ENCODE measurements at places on chromosomes 7 and 10.

- DNase-seq: no peak
Measured at GRCh38 chr10:76542307-76542930, 1095.2 kb downstream of the KCNMA1 start.

- DNase-seq: no peak
Measured at GRCh38 chr7:94882891-94883290, 24.5 kb upstream of the PPP1R9A start.

GRCh38 chr7:29007127-29007526, 49.0 kb upstream of the TRIL start:
- DNase-seq: no peak

DNA sequence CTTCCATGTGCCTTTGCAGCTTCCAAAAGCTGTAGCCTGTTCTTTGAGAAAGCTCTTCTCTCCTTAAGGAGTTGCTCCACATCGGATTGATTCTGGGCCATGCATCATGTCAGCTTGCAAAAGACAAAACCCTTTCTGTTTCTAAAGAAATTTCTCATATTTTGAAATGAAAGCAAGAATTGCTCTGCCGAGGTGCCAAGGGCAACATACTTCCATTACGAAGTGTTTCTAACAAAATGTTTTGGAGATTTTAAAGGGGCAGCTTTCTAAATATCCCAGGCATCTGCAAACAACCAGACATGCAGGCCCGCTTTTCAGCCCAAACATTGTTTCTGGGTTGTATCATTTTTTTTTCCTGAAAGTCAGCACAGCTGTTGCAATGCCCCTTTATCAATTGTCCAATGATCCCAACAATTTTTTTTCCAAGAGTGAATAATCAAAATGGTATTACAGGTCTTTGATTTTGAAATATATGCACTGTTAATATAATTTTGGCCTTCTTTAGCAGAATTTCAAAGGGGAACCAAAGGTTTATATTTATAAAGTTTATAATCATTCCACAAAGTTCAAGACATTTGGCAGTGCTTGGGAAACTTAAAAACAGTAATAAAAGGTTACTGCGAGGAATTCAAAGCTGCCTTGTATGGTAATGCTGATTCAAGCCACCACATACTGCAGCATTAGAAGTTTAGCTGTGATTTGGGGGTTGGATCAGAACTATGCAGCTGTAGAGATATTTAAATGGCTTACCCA, 61.0 kb downstream of the TES start:
- peak; percentile 12 for DNase-seq

DNA sequence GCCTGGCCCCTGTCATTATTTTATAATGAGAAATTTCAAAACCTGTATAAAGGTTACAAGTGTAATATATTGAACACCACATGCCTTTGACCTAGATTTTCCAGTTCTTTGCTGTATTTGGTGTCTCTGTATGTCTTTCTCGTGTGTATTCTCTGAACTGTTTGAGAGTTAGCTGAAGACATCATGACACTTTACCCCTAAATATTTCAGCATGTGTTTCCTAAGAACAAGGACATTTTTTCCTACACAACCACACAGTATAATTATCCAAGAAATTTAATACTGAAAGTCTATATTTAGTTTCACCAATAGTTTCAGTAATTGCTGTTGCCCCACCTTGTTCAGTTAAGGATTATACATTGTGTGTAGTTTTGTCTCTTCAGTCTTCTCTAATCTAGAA, 14.8 kb downstream of the ZRANB1 start:
- DNase-seq: no peak

DNA sequence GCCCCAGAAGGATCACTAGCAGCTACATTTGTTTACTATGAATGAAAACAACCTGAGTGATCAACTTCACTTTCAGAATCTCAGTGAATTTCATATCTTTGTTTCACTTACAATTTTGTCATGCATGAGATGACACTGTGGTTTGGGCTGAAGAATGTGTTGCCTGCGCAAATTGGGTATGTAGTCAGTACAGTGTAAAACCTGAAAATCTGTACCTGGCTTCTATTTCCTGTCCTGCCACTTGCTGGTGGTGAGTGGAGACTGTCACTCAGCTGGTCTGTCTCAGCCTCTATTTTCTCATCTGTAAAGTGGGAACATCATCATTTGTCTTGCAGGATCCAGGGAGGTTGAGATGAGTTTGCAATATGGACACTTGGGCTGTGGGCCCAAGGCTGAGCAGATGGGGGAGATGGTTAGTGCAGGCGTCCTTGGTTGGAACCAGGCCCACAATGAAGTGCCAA, 118.0 kb downstream of the WDFY4 start:
- DNase-seq: no peak

DNA sequence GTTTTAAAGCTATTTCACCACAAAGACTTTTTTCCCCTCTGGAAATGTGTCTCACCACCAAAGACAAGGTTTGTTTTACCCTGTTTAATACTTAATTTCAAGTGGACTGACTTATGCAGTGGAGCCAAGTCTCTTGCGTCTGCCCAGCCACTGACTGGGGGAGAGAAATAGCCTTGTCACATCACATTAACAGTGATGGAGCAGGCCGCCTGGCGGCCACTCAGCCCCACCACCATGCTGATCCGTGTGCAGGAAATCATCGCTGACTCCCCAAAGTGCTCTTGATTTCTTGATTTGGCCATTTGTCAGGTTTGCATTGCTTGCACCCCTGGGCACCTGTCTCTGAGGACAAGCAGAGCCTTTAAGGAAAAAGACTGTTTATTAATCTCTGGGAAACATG, 334.1 kb downstream of the GLRX3 start:
- no peak for DNase-seq

- no peak for DNase-seq
Measured at GRCh38 chr7:50735333-50735732, 47.4 kb downstream of the GRB10 start.

All from fibroblast of skin of left biceps (primary cell).